ENCODE measurements at places on chromosomes 1 and 21.

- no peak for DNase-seq
These were observed 53.3 kb downstream of the SIK1 start for GRCh38 chr21:43373362-43374227.

DNA sequence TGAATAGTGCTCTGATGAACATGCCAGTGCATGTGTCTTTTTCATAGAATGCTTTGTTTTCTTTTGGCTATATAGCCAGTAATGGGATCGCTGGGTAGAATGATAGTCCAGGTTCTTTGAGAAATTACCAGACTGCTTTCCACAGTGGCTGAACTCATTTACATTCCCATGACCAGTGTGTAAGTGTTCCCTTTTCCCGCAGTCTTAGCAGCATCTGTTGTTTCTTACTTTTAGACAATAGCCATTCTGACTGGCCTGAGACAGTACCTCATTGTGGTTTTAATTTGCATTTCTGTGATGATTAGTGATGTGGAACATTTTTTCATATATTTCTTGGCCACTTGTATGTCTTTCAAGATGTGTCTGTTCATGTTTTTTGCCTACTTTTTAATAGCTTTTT, 784.5 kb downstream of the USP25 start:
- DNase-seq, result peak; percentile 81

DNA sequence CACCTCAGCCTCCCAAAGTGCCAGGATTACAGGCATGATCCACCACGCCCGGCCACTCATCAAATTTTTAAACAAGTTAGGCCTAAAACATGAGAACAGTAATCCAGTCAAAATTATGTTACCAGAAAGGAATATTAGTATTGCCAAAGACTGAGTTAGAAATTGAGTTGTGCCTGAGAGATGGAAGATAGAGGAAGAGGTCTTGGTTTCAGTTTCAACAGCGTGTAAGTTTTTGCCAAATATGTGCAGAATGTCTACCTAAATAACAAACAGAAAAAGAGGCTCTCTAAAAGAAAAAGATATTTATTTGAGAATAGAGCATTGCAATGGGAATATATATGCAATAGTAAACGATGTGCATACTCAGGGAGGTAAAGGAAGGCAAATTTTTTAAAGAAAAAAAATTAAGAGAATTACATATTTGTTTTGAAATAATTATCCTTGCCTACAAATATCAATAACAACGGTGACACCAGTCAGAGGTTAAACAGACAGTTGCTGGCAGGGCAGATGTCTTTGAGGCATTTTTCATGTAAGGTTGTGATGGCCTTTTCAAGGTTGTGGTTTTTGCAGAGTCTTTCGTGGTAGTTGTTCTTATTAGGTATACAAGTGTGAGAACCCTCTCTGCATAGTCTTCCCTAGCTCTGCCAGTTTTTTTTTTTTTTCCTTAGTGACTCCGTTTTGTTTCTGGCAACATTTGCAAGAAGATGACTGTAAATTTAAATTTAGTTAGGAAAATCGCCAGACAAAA, 2.2 kb upstream of the CD1B start:
- no peak for DNase-seq

DNA sequence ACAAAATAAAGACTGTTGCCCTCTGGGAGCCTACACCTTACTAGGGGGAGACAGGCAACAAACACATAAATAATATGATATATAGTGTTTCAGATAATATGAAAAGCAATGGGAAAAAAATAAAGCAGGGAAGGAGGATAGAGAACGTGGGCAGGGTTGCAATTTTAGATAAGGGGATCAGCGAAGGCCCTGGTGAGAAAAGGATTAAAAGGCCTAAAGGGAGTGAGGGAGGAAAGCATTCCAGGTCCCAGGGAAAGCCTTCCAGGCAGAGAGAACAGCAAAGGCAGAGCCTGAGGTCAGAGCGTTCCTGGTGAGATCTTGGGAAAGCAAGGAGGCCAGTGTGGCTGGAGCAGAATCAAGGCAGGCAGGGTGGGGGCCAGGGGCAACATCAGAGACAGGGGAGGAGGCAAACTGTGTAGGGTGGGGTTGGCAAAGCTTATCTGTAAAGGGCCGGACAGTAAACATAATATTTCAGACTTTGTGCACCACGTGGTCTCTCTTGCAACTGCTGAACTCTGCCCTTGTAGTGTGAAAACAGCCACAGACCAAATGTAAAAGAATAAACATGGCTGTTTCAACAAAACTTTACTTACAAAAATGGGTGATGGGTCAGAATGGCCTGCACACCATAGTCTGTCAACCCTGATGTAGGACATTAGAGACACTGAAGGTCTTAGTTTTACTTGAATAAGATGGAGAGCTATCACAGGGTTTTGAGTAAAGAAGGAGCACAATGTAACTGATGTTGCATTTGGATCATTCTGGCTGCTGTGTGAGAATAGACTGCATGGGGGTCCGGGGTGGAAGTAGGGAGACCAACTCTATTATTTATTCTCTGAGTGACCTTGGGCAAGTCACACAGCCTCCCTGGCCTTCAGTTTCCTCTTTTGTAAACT, 13.3 kb upstream of the CPT2 start:
- no peak for DNase-seq

- no peak for DNase-seq
These were observed 3.5 kb upstream of the BCAN start for GRCh38 chr1:156638189-156638985.

DNA sequence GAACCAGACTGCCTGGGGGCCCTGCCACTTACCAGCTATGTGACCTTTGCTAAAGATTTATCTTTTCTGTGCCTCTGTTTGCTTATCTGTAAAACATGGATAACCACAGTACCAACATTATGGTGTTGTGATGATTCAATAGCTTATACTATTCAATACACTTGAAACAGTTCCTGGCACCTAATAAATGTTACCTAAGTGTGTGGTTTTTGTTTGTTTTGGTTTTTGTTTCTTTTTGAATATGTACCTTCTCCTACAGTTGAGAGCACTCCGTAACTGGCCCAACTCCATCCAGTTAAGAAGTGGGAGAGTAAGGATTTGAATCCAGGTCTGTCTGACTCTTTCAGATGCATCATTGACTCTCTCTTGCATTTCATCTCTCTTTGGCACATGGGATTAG, 125.8 kb upstream of the C8B start:
- DNase-seq, result no peak

GRCh38 chr1:156591181-156591431, 470 bp upstream of the NAXE start:
- no peak for DNase-seq

DNA sequence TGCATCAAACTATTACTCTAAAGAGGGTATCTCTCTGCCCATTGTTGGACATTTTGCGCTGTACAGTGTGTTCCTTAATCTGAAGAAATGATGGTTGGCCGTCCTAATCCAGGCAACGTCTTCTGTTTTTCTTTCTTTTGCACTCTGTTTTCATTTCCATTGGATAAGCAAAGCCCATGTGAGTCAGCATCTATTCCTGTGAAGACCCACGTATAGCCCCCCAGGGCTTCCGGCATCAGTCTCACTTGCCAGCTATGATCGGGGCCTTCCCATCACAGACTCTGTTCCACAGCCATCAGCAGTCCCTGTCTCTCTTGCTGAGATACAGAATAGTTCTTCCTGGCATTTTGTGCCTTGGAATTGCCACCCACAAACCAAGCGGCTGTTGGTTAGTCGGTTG, 29.2 kb upstream of the BRDT start:
- no peak for DNase-seq

- DNase-seq, result no peak
These were observed 23.5 kb upstream of the C1orf174 start for GRCh38 chr1:3923378-3924185.

DNA sequence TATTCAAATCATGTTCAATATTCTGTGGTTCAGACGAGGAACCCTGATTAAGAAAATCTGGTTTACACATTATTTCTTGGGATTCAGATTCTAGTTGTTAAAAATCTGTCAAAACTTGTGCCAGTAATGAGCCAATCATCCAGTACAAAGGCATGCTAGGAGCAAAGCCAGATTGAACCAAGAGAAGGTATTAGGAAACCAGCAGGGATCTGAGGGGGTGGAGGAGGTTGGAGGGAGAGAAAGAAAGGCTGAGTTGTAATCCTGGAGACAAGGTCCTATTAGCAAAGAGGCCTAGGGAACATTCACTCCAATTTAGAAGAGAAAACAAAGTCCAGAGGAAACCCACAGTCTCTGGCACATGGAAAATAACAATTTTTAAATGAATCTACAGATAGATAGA, 352.9 kb downstream of the LTN1 start:
- DNase-seq, result no peak

GRCh38 chr1:172827841-172828240, 168.9 kb downstream of the FASLG start:
- DNase-seq, result no peak

DNA sequence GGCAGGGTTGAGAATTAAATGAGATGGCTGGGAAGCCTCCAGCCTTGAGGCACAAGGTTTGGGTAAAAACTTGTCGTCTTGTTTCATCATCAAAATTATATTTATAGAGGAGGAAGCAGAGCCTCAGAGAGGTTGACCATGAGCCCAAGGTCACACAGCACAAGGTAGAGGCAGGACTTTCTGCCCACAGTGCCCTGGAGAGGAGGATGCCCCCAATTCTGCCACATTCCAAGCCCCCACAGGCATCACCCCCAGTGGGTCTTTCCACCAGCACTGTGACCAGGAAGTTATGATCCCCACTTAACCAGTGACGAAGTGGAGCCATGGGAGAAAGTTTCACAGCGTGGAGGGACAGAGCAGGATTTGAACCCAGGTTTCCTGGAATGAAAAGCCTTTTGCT, 400.0 kb downstream of the MATN1 start:
- no peak for DNase-seq

- no peak for DNase-seq
These were observed 568.9 kb upstream of the ADGRL4 start for GRCh38 chr1:79575424-79575823.

GRCh38 chr1:181658581-181658980, 175.3 kb downstream of the CACNA1E start:
- no peak for DNase-seq

DNA sequence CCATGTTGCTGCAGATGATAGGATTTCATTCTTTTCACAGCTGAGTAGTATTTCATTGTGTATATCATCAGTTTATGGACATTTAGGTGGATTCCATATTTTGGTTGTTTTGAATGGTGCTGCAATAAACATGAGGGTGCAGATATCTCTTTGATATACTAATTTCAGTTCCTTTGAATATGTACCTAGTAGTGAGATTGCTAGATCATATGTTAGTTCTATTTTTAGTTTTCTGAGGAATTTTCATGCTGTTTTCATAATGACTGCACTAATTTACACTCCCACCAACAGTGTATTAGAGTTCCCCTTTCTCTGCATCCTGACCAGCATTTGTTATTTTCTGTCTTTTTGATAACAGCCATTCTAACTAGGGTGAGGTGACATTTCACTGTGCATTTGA, 82.1 kb downstream of the BRINP2 start:
- DNase-seq, result no peak

- DNase-seq, result no peak
These were observed 44.9 kb downstream of the ACOT7 start for GRCh38 chr1:6348511-6349191.

GRCh38 chr21:25409978-25410377, 197.3 kb downstream of the MRPL39 start:
- no peak for DNase-seq

- DNase-seq, result no peak
These were observed 28.3 kb downstream of the OPTC start for GRCh38 chr1:203522237-203522636.

DNA sequence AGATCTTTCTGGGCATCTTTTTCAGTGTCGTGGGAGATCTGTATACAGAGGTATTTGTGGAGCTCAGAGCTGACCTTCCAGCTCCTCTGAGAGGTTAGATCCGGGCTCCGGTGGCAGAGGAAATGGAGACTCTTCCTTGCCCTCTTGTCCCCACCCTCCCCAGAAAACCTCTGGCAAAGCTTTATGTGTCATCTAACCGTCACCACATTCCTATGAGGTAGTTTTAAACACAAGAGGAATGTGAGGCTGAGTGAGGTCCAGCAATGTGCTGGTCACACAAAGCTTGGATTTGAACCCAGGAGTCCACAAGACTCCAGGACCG, 1.2 kb downstream of the CD160 start:
- DNase-seq, result no peak

DNA sequence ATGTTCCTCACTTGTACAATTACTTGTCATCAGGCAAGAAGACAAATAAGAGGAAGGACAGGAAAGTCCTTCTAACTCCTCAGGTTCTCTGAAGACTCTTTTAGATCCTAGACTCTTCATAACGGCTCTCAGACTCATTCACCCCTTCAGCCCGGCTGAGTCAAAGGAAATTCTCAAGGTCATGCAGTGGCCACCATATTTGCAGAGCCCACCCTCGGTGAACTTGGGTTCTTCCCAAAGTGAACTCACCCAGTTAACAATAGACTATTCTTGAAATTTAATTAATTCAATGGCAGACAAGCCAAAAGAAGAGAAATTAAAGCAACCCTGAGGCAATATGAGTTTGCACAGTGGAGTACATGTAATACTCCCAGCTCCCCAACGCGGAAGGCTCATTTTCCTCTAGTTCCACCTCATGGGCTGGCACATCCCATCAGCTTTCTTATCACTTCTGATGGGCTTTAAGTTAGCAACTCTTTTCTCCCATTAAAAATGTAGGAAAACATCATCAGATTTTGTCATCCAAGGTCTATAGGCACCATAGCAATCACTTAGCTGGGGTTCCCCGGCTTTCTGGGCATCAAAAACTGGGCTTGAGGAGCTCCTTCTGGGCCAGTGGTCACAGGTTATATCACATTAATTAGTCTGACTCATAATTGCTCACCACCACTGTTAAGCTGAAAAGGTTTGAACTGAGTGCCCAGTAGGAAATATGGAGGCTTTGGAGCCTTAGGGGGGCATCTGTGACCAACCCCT, 27.8 kb upstream of the TIAM1 start:
- DNase-seq, result no peak

DNA sequence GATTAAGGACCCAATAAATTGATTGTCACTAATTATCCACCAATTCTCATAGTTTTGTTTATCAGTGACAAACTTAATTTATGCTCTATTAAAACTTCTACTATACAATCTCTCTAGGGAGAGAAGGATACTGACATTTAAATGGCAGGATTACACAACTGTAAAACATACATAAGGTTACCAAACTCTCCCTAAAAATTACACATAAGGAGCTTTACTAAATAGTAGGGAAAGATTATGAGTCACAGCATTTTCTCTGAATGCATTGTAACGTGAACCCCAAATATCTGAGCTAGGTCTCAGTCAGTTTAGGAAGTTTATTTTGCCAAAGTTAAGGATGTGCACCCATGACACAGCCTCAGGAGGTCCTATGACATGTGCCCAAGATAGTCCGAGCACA, 2140.6 kb downstream of the NCAM2 start:
- DNase-seq, result no peak

GRCh38 chr1:53469373-53469772, 10.2 kb downstream of the DMRTB1 start:
- no peak for DNase-seq
